ENCODE measurements at places on chromosomes 1 and 21. TPM values are rescaled to one million over a fixed set of nuclear protein-coding genes. Genes with fewer than 3 reads are reported as not detected.

- DNase-seq: no peak
Measured at GRCh38 chr1:224539971-224540370, 76.1 kb upstream of the CNIH3 start.

ZNF436 gene
- total RNA-seq: 11.4 TPM

GRCh38 chr1:201942129-201942495, 4.2 kb downstream of the LMOD1 start:
- no peak for DNase-seq

ITLN2 gene
- total RNA-seq: not detected

ZNF593OS gene
- total RNA-seq: not detected

GRCh38 chr1:24379733-24380315, 33.8 kb downstream of the STPG1 start:
- DNase-seq: no peak
